ENCODE measurements at places on chromosomes 3 and 15. TPM values are rescaled to one million over a fixed set of nuclear protein-coding genes. Genes with fewer than 3 reads are reported as not detected.

SNX33 gene
- total RNA-seq = 6.1 TPM

GRCh38 chr3:141105828-141106628, 54.9 kb downstream of the SPSB4 start:
- H3K4me3 ChIP-seq = no peak overlapping the region
- H3K4me1 ChIP-seq = no peaks in the 10 kb centered on the region
- no peaks in the 10 kb centered on the region for H3K36me3 ChIP-seq
- no peak overlapping the region for H3K27ac ChIP-seq
- peak; percentile 68 for DNase-seq
- no peaks in the 10 kb centered on the region for H3K27me3 ChIP-seq

DNA sequence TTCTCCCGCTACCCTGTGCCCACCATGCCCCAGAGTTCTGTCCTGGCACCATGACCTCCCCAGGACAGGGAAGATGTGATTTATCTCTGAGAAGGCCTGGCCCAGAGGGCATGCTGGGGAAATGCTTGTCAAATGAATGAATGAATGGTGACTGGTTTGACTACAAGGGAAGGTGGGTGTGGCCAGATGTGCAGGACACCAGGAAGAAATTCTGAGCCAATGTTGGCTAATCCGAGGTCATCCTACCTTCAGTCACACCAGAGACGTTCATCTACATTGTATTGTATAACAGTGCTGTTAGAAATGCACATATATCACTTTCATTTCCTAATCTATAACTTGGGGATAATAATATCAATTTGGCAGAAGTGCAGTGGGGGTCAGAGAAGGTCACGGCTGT, 138.4 kb downstream of the FAM43A start:
- no peak overlapping the region for H3K27ac ChIP-seq
- no peak overlapping the region for H3K4me3 ChIP-seq
- peaks cover 18% of the 10 kb centered on the region for H3K4me1 ChIP-seq
- no peaks in the 10 kb centered on the region for H3K27me3 ChIP-seq

- no peaks in the 10 kb centered on the region for H3K27me3 ChIP-seq
- no peak for DNase-seq
- no peak overlapping the region for H3K27ac ChIP-seq
- H3K4me1 ChIP-seq = no peaks in the 10 kb centered on the region
- no peaks in the 10 kb centered on the region for H3K36me3 ChIP-seq
- no peak overlapping the region for H3K4me3 ChIP-seq
Observed at GRCh38 chr15:41882689-41883483, 11.0 kb downstream of the SPTBN5 start.

GRCh38 chr3:100073714-100074307, 40.5 kb downstream of the FILIP1L start:
- peak overlapping the region; percentile 10 for H3K4me3 ChIP-seq
- peak overlapping the region; percentile 95 for H3K27ac ChIP-seq
- H3K27me3 ChIP-seq = no peaks in the 10 kb centered on the region
- DNase-seq = peak; percentile 88
- H3K4me1 ChIP-seq = peaks cover 77% of the 10 kb centered on the region
- no peaks in the 10 kb centered on the region for H3K36me3 ChIP-seq

Measured in SJSA1 (cell line).